Stimulated activated CD8-positive, alpha-beta memory T cell treated with anti-CD3 and anti-CD28 coated beads, Interleukin-2, amount 100 ng/mL, for 1 hour (primary cell): ENCODE measurements at places on chromosomes 16 and 17.

- DNase-seq, result no peak
Observed at GRCh38 chr16:62018301-62019060, 17.8 kb downstream of the CDH8 start.

- DNase-seq, result no peak
Observed at GRCh38 chr16:12899529-12900143, 1.8 kb upstream of the SHISA9 start.

DNA sequence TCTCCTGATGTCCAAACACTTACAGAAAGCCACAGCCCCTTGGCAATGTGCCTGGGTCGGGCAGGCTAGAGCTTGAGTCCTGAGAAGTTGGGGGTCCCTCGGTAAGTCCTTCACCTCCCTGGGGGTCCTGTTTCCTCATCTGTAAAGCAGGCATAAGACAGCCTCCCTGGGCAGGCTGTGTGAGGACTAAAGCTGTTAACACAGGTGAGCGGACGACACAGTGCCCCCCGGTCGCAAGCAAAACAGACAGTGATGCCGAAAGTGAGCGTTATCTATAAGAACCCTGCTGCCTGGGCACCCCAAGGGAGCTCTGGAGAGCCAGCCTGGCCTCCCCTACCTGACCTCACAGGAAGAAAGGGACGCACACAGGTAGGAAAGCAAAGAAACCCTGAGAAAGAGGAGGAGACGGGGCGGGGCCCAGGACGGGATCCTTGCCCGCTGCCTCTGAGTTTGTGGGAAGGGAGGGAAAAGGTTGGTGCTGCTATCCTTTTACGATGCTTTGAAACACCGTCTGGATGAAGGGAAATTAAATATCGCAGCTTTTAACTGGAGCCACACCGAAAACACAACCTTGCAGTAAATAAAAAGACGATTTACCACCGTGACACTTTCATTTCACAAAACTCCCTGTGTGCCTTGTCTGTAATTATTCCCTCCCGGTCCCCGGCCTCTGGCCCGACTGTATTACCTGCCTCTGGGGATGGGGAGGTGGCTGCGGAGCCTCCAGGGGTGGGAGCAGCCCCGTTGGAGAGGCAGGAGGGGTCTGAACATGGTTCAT lies 67.1 kb downstream of the ENGASE start:
- DNase-seq, result no peak

DNA sequence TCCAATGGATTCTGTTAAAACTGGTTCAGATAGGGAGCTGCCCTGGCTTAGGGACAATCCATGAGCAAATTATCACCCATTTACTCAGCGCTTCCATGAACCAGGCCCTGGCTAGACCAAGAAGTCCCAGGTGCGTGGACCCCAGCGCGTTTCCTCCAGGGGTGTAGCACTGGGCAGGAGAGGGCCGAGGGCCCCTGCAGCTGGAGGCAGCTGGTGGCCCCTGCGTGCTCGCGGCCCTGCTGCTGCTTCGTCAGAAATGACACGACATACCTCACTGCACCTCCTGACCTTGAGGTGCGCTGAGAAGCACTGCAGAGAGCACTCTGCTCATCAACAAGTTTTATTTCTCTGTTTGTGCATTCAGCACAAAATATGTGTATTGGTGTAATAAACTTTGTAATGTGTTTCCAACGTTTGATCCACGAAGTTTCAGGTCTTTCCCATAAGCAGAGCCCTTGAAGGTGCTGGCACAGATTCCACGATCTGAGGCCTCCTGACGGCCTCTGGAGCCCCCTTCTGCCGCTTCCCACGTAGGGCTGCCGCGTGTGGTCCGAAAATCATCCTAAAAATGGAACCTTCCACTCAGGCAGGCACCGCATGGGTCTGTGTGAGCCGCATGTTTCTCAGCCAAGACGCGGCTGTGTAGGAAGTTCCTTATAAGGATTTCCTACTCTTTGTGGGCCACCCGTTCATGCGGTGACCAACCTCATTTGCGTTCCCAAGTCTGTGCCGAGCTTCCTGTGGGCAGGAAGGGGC lies 50.8 kb upstream of the ZCCHC14 start:
- DNase-seq, result no peak

DNA sequence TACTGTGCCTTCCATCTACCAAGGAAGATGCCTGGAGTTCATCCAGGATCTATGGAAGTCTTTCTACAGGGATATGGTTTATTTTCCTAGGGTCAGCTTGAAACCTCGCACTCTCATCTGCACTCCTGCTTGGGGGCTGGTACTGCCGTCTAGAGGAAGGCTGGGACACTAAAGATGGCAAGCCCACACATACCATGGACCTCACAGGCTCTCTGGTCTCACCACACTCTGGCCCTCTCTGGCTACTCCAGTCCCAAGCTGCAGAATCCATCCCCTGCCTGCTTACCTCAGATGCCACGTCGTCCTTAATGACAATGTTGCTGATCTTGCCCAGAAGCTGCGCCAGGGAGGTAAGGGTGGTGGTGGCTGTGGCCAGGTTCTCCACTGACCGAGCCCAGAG lies 2.1 kb upstream of the UNC119 start:
- DNase-seq, result no peak

DNA sequence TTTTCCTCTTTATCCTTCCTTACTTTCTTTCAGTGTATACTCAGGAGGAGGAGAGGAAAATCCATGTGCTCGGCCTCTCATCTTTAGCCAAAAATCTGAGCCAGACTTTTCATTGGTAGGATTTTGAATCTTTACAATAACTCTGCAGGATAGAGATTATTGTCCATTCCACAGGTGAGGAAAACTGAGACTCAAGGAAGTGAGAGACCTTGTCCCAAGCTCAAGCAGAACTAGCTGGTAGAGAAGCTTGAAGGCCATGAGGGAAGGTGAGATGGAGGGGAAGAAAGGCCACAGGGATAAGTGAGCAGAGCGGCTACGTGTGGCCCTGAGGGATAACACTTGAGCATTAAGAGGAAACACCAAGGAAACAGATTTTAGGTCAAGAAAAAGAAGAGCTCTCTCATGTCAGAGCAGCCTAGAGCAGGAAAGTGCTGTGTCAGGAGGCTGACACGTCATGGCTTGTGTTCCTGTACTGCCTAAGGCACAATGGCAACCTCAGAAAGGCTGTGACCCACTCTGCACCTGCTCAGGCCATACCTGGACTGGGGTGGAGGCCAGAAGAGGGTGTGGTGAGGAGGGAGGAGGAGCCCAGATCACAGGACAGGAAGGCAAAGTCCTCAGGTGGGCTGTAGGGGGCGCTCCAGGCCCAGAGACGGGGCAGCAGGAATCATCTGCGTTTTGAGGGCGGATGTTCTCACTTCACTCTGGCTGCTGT lies 11.9 kb downstream of the MT4 start:
- DNase-seq, result peak; percentile 53

DNA sequence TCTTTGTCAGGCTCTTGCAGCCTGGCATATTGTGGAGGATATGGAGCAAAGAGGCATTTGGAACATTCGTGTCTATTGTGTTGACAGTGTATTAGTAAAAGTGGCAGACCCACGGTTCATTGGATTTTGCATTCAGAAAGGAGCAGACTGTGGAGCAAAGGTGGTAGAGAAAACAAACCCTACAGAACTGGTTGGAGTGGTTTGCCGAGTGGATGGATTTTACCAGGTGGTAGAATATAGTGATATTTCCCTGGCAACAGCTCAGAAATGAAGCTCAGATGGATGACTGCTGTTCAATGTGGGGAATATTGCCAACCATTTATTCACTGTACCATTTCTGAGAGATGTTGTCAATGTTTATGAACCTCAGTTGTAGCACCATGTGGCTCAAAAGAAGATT lies 44.5 kb downstream of the EFCAB13 start:
- no peak for DNase-seq

- DNase-seq, result no peak
Observed at GRCh38 chr17:65104541-65104940, 32.6 kb upstream of the RGS9 start.

DNA sequence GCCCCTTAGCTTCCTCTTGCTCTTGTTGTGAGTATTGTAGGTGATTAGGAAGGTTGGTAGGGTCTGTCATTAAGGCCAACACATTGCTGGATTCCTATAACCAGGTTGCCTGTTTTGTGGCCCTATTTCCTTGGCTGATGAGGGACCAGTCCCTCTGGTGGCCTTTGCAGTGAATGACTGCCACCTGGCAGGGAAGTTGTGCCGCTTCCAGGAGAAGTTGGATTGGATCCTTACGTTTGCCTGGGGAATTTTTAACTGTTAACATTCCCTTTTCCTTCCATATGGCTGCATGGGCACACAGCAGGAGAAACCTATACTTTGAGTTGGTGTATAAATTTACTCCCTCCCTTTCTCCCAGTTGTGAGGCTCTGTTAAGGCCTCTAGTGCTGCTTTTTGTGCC lies 32.4 kb downstream of the LCMT1 start:
- no peak for DNase-seq

- DNase-seq, result no peak
Observed at GRCh38 chr17:12358477-12358876, 307.2 kb upstream of the MYOCD start.

DNA sequence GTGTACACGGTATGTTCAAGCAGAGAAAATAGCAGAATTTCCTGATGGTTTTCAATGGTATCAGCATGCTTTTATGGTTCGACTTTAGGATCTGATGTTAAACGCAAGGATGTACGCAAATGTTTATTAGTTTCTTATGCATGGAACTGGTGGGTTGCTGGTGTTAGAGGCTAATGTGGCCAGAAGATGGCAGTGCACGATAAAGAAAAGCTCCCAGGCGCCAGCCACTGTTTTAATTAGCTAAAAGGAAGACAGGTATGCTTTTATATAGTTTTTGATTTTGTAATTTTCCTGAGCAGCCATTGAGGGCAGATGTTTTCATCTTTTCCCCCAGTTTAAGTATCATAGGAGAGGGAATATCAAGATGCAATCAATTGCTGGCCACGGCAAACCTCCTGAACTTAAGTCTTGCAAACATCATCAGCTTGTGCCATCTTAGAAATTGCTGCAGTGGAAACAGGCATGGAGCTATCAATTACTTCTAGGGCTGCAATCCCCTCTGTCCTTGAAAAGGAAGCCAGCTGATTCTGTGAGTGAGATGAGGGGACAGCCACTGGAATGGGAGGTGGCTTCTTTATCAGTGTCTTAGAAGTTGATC lies 648.5 kb upstream of the RBFOX1 start:
- no peak for DNase-seq

DNA sequence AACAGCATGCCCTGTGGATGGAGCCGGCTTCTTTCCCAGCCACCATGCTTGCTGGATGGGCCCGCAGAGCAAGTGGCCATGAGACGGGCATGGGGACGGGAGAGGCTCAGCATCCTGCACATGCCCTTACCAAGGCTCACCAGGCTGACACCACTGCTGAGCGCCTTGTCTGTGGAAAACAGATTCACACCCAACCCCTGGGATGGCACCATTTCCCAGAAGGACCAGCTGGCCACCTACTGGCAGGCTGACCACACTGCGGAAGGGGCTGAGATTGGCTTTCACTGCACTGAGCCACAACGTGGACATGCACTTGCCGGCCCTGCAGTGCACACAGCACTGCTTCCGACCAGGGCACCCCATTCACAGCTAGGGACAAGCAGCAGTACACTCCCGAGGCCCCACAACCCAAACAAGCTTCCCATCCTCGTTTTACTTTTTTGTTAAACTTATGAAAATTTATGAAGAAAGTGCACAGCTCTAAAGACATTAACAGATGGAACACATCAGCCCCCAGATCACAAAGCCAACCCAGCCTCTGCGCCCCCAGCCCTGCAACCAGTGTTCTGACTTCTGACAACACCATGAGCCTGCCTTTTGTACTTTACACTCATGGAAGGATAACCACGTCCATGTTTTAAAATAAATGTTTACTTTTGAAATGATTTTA lies 13.9 kb upstream of the KRTAP17-1 start:
- DNase-seq, result no peak

GRCh38 chr17:76688165-76688622 lies 22.6 kb downstream of the MXRA7 start:
- DNase-seq, result no peak

DNA sequence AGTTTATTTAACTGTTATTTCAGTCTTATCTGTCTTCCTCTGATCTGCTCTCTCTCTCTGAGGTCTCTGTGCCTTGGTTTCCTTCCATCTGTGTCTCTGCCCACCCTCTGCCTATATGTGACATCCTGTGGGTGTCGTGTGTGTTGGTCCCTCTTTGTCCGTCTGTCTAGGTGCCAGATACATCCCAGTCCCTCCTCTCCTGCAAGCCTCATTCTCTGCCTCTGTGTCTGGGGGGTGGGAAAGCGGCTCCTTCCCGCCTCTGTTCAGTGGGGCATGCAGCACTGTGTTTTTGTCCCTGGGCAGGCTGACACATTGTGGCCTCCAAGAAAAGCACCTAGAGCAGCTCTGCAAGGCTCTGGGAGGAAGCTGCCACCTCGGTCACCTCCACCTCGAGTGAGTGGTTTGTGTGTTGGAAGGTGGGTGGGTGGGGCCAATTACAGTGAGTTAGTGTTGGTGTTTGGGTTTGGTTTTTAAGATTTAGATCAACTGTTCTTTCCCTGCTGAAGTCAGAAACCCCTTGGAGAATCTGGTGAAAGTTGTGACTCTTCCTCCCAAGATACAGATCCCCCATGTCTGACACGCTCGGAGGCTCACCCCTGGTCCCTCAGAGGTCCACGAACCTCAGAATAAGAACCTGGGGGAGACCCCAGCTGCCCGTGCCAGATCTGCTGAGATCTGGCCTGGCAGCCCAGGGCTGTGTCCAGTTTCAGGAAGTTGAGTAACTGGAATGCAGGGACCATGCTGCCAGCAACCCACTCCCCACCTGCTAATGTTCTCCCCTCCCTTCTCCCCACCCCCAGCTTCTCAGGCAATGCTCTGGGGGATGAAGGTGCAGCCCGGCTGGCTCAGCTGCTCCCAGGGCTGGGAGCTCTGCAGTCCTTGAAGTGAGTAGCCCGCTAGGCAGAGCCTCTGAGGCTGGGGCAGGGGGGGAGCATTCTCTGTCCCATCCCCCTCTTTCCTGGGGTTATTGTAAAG lies 50.9 kb upstream of the CPNE2 start:
- DNase-seq, result peak; percentile 71

GRCh38 chr17:63196772-63197335 lies 230.8 kb downstream of the TANC2 start:
- no peak for DNase-seq

DNA sequence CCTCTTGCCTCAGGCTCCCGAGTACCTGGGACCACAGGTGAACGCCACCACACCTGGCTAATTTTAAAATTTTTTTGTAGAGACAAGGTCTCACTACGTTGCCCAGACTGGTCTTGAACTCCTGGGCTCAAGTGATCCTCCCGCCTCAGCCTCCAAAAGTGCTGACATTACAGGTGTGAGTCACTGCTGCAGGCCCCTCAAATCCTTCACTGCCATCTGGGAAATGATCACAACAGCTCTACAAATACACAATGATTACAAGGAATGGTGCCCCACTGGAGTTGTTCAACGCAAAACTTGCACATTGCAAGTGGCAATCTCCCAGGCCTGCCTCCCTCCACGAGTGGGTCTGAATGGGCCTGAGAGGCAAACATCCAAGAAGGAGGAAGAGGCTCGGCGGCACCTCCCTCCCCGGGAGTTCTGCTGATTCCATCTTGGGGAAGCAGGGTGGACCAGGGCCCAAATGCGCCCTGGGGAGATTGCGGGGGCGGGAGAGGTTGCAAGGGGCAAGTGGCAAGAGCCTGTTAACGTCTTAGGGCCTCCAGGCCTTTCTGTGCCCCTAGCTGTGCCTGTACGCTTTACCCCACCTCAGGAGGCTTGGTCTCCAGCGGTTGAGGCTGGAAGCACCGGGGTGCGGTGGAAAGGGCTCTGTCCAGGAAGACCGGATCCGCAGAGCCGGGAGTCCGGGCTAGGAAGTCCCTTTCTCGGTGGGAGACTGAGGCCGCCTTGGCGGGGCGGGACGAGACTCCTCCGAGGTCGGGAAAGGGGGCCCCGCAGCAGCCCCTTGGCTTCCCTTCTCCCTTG lies 656 bp upstream of the IGFBP4 start:
- no peak for DNase-seq
